ENCODE measurements at places on chromosomes 3 and 15. TPM values are rescaled to one million over a fixed set of nuclear protein-coding genes. Genes with fewer than 3 reads are reported as not detected.

UBA3 gene
- 45.6 TPM for total RNA-seq

HCLS1 gene
- total RNA-seq: 1.6 TPM

STOML1 gene
- total RNA-seq: 5.0 TPM

GRK7 gene
- total RNA-seq: not detected

THSD4 gene
- total RNA-seq: 30.5 TPM

CCDC191 gene
- total RNA-seq: 4.1 TPM

SLC28A1 gene
- not detected for total RNA-seq

ZSCAN2 gene
- total RNA-seq: 15.5 TPM

CHL1 gene
- total RNA-seq: not detected

PLSCR5 gene
- total RNA-seq: not detected

CCR8 gene
- not detected for total RNA-seq

ST6GAL1 gene
- total RNA-seq: 15.6 TPM

ZMYND10 gene
- total RNA-seq: 3.3 TPM

GOLGA6A gene
- 0.39 TPM for total RNA-seq

ICE2 gene
- 62.8 TPM for total RNA-seq

RGMA gene
- 5.5 TPM for total RNA-seq

MYO5C gene
- 34.0 TPM for total RNA-seq

SEC22A gene
- 10.6 TPM for total RNA-seq

SPTSSB gene
- 2.9 TPM for total RNA-seq

C3orf20 gene
- total RNA-seq: 0.20 TPM

UCN2 gene
- total RNA-seq: 1.5 TPM

PCSK6 gene
- total RNA-seq: 13.5 TPM

FAM162A gene
- total RNA-seq: 74.1 TPM

C3orf80 gene
- 2.4 TPM for total RNA-seq

GOLGA8A gene
- 37.2 TPM for total RNA-seq

TMEM266 gene
- 0.91 TPM for total RNA-seq

CCDC33 gene
- total RNA-seq: 0.15 TPM

NPAP1 gene
- not detected for total RNA-seq

POC1A gene
- total RNA-seq: 34.0 TPM

COL6A6 gene
- total RNA-seq: not detected
